ENCODE measurements at places on chromosomes 7 and 10. TPM values are rescaled to one million over a fixed set of nuclear protein-coding genes. Genes with fewer than 3 reads are reported as not detected.

Gene FLNC
- 25.7 TPM for total RNA-seq

GRCh38 chr10:119461923-119462322 is 80.6 kb downstream of the RGS10 start:
- no peak for DNase-seq

Gene ABCB1
- total RNA-seq, result 2.8 TPM

DNA sequence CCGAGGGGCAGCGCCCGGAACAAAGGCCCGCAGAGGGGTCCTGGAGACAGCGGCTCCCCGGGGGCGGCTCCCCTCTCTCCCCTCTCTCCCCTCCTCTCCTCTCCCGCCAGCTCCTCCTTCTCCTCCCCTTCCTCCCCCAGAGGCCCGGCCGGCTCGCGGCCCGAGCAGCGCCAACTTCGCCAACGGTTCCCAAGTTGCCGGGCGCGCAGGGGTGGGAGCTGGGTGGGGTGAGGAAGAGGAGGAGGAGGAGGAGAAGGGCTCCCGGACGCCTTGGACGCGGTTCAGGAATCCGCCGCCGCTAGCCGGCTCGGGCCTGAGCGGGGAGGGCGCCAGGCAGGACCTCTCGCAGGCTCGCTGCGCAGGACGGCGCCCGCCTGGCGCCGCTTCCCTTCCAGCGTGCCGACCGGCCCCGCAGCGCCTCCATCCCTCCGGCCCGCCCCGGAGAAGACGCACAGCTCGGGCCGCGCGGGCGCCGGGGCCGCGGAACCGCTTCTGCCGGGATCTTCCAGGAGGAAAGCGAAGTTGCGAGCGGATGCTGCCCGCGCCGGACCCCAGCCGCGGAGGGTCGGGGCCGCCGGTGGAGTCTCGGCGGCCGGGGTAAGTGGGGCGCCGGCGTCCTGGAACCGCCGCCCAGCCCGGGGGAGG is at the start of gene CHST3:
TSS of gene CHST3 (plus strand) at position 298 of the 645 bp plus-strand sequence. CDS start 41,448 bp downstream, outside the sequence.
- peak; percentile 42 for DNase-seq

GRCh38 chr7:68313806-68314205 is 1284.5 kb upstream of the AUTS2 start:
- no peak for DNase-seq

GRCh38 chr7:23895666-23896096 is 185.7 kb downstream of the STK31 start:
- DNase-seq, result no peak

DNA sequence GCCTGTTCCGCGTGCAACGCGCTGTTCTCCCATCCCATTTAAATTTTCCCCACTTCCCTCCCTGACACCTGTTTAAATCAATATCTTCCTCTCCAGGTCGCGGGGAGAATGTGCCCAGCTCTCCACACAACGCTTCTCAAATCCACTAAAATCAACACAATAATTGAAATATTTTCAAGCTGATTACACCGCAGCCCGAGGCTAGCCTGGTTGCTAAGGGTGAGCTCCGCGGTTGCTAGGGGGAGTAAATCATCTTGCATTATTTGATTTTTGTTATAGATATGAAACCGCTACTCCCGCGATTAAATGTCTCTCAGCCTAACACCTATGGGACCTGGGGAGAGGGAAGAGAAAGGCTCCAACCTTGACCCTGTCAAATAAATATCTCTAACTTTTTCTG is 36.2 kb downstream of the UNCX start:
- DNase-seq, result no peak

DNA sequence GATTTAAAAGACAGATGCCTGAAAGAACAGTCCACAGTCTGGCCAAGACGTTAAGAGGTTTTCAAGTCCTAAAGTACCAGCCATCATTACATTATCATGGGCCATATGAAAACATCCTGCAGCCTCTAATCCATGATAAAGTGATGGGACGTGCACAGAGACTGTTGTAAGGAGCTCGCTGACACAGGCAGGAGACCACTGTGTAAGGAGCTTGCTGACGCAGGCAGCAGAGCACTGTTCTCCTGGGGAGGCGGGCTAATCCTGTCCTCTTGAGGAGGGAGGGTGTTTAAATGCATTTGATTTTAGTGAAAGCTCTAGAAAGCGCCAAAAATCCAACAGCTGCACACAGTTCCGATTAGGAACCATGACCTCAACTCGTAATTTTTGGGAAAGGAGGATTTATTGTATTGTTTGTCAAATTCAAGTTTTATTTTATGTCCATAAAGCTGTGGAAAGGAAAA is 16.9 kb downstream of the SVIL start:
- no peak for DNase-seq

Gene GNGT1
- total RNA-seq, result not detected

- no peak for DNase-seq
Measured at GRCh38 chr10:35079763-35080162, 10.4 kb downstream of the CUL2 start.

GRCh38 chr10:26624006-26624405 is 73.5 kb upstream of the PDSS1 start:
- no peak for DNase-seq

Data from transverse colon (tissue), 4 donors.